ENCODE measurements at places on chromosomes 16 and 17.

GRCh38 chr17:78915872-78916632 lies 9.1 kb downstream of the TIMP2 start:
- peak; percentile 22 for DNase-seq

DNA sequence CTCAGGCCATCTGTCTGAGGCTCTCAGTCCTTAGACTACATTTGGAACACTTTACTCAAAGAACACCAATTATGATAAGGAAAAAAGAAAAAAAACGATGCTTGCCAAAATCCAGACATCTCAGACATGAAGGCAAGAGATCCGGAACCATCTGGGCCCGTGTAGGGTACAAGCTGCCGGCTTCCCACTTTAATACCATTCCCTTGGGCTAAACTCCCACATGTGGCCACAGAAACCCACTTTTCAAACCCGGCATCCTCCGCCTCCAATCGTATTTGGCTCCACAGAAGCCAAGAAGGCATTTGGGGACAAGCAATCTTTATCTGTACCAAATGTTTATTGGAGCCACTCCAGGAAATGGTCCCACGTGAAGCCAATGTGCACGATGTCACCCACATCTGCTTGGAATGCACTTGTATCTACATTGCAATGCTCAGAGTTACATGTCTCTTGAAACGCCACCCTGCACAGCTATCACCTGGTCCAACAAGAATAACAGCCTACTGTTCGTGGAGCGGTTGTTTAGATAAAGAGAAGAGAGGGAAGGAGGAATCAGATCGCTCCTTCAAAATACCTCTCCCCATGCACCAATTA lies 33.5 kb downstream of the XYLT1 start:
- DNase-seq = no peak

- no peak for DNase-seq
Measured at GRCh38 chr17:55172612-55173011, 92.1 kb upstream of the HLF start.

DNA sequence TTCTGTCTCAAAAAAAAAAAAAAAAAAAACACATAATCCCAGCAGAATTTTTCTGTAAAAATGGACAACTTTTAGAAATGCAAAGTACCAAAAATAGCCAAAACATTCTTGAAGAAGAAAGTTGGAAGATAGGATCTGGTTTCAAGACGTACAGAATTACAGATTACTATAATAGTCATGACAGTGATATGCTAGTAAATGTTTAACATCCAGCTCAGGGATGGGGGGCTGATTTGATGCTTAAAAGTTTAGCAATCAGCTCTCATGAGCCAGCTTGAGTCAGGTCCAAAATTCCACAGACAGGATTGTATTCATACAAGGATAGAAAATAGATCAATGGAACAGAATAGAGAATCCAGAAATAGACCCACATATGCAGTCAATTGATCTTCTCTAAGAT lies 100.5 kb downstream of the CYB561 start:
- no peak for DNase-seq

DNA sequence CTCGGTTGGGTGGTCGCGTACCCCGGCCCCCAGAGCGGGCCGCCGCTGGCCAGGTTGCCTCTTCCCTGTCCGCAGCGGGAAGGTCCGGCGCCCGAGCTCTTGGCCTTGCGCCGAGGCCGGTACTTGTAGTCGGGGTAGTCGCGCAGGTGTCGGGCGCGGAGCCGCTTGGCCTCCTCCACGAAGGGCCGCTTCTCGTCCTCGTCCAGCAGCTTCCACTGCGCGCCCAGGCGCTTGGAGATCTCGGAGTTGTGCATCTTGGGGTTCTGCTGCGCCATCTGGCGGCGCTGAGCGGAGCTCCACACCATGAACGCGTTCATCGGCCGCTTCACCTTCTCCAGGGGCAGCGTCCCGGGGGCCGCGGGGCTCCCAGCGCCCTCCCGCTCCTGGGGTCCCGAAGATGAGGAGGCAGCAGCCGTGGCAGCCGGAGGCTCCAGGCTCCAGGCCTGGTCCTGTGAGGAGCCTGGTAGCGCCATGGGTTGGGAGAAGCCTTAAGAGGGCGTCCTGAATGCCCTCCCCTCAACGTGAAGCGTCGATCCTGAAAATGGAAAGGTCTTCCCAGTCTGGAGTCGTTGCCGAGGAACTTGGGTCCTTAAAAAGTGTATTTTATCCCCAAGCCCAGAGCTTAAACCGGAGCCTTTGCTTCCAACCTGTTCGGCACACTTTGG lies 558 bp downstream of the SOX15 start:
- peak; percentile 85 for DNase-seq

GRCh38 chr16:31695667-31696066 lies 168.0 kb downstream of the AHSP start:
- DNase-seq = peak; percentile 35

DNA sequence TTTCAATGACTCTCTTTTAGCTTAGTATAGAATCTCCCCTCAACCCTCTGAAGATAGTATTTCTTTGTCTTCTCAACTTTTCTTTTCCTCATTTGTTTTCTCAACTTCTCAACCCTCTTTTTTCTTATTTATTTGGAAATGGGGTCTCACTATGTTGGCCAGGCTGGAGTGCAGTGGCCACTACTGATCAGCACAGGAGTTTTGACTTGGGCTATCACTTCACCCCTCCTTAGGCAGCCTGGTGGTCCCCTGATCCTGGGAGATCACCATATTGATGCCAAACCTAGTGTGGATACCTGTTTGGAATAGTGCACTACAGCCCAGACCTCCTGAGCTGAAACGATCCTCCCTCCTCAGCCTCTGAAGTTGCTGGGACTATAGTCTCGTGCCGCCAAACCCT lies 79.8 kb downstream of the PITPNC1 start:
- DNase-seq = no peak

GRCh38 chr16:84532291-84532724 lies 27.8 kb upstream of the MEAK7 start:
- no peak for DNase-seq

Measured in hematopoietic multipotent progenitor cell treated with erythropoietin and hydrocortisone succinate and interleukin-3 and kit ligand, for 8 days (in vitro differentiated cells).